ENCODE measurements at places on chromosomes 2 and 18.

GRCh38 chr2:220583725-220584124 is 956.3 kb downstream of the SLC4A3 start:
- no peak for DNase-seq

DNA sequence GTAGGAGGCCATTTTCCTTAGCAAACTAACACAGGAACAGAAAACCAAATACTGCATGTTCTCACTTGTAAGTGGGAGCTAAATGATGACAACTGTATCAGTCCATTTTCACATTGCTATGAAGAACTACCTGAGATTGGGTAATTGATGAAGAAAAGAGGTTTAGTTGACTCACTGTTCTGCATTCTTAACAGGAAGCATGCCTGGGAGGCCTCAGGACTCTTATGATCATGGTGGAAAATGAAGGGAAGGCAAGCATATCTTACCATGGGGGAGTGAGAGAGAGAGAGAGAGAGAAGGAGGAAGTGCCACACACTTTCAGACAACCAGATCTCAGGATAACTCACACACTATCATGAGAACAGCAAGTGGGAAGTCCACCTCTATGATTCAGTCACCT is 105.3 kb downstream of the PARD3B start:
- DNase-seq: no peak

- DNase-seq: no peak
These were observed 90.3 kb downstream of the CCDC178 start for GRCh38 chr18:33350256-33350655.

DNA sequence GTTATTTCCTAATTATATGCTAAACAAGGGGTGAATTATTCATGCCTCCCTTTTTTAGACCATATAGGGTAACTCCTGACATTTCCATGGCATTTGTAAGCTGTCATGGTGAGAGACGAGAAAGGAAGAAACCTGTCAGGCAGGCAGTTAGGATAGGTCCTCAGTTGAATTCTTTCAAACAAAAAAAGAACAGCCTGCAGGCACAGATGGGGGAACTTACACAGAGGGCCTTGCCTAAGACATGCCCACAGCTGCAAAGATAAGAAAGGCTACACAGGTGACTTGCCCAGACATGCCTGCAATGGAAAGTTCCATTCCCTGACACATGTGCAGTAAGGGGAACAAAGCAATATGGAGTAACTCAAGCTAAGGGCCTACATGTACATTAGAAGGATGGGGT is 128.1 kb downstream of the TMEM163 start:
- no peak for DNase-seq

DNA sequence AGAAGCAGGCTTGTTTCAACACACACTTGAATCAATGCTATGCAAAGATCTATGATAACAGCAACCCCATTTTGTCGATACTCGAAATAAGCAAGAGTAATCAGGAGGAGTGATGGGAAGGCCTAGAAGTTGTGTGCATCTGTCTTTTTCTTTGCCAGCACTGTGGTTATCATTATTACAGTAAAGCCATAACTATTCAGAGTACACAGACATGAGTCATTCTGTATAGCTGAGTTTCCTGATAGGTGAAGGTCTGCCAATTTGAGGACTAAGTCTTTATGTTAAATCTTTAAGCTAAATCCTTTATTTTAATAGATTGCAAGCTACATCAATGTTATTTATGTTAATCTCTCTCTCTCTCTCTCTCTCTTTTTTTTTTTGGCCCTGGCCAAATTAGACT is 1344.4 kb upstream of the CELF4 start:
- DNase-seq: no peak

DNA sequence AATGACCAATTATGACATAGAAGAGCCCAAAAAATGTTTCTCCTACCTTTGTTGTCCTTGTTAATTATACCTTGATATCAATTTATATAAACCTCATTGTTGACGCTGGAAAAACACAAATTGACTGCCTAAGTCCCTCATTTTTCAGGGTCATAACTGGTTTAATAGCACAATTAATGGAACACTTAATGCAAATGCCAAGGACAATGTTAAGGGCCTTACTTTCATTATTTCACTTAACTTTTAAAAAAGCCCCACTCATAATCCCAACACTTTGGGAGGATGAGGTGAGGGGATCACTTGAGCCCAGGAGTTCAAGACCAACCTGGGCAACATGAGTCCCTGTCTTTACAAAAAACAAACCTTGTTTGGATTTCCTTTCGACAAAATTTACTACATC is 3.5 kb upstream of the STPG4 start:
- no peak for DNase-seq

- no peak for DNase-seq
These were observed 26.4 kb downstream of the EML4 start for GRCh38 chr2:42195559-42195958.

- no peak for DNase-seq
These were observed 94.9 kb downstream of the COBLL1 start for GRCh38 chr2:164746713-164747112.

DNA sequence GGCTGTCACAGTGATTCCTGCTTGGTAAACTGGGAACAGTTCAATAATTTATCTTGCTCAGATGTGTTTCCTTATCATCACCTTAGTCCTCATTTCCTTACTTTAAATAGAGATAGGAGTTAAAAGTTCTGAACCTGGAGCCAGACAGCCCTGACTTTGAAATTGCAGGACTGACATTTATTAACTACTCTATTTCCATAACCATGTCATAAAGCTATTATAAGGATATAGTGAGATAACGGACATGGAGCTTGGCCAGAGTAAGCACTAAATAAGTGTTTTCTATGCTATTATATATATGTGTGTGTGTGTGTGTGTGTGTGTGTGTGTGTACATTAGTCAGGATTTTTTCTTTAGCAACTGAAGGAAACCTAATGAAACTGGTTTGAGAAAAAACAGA is 13.1 kb downstream of the NT5DC4 start:
- DNase-seq: no peak

DNA sequence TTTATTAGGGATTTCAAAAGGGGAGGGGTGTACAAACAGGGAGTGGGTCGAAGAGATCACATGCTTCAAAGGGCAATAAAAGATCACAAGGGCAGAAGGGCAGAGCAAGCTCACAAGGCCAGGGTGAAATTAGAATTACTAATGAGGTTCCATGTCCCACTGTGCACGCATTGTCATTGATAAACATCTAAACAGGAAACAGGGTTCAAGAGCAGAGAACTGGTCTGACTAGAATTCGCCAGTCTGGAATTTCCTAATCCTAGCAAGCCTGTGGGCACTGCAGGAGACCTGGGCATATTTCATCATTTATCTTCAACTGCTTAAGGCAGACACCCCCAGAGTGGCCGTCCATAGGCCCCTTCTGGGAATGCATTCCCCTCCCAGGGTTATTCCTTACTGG is 408.2 kb downstream of the ZNF804A start:
- DNase-seq: no peak

GRCh38 chr2:126715576-126716406 is 59.8 kb downstream of the GYPC start:
- no peak for DNase-seq

GRCh38 chr18:74155276-74155675 is 7.0 kb downstream of the TIMM21 start:
- no peak for DNase-seq

All from nucleus accumbens (tissue), 56 donors.